ENCODE measurements at places on chromosomes 7 and 10. TPM values are rescaled to one million over a fixed set of nuclear protein-coding genes. Genes with fewer than 3 reads are reported as not detected.

DNA sequence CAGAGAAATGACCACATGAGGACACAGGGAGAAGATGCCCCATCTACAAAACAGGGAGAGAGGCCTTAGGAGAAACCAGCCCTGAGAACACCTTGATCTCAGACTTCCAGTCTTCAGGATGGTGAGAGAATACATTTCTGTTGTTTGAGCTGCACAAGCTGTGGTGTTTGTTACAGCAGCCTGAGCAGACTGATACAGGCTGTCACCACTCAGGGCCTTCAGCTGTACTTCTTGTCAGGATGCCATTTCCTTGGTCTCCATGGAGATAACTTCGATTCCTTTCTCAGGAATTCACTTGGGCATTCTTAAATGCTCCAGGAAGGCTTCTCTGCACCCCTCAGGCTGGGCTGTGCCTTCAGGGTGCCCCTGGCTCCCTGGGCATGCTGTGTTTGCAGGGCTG is 85.7 kb upstream of the IGFBP3 start:
- no peaks in the 10 kb centered on the region for H3K27me3 ChIP-seq
- H3K4me1 ChIP-seq: peaks cover 23% of the 10 kb centered on the region
- 0 out of 2 replicates have a peak, but pooled peaks cover 3% of the 10 kb centered on the region for H3K36me3 ChIP-seq
- H3K4me3 ChIP-seq: no peak overlapping the region
- H3K27ac ChIP-seq: no peak overlapping the region
- DNase-seq: no peak

DNA sequence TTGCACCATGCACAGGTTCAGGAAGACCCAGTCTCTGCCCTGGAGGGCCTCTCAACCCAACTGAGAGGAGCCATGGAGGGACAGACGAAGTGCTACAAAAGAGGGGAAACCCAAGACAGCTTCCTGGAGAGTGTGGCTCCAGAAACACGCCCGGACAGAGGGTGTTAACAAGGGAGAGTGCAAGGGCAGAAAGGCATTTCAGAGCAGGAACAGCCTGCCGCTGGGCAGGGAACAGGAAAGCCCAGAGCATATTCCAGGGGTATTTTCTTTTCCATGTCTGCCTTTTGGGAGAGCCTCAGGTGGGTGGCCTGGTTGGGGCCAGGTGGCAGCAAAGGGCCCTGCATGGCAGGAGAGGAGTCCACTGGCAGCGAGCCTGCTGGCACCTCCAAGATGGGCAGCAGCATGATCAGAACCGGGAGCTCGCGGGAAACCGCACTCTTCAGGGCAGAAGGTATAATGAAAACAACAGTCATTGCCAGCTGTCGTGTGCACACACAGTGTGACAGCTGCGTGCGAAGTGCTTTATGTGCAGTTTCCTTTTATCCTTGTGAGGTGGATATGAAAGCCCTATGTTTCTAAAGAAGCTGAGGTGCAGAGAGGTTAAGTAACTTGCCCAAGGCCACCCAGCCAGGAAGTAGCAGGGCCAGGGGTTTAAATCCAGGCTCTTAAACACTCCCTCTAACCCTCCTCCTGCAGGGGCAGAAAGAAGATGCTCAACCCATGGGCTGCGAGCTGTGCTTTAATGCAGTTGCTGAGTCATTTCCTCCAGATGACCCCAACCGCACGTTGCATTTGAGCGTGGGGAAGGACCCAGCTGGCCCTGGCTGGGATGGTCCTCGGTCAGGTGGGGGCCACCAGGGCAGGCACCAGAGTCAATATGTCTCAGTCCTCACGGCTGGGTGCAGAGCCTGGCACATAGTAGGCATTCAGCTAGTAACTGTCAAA is 128.6 kb downstream of the OAT start:
- H3K36me3 ChIP-seq: no peaks in the 10 kb centered on the region
- no peak overlapping the region for H3K4me3 ChIP-seq
- no peak overlapping the region for H3K27ac ChIP-seq
- H3K4me1 ChIP-seq: no peaks in the 10 kb centered on the region
- no peaks in the 10 kb centered on the region for H3K27me3 ChIP-seq

DNA sequence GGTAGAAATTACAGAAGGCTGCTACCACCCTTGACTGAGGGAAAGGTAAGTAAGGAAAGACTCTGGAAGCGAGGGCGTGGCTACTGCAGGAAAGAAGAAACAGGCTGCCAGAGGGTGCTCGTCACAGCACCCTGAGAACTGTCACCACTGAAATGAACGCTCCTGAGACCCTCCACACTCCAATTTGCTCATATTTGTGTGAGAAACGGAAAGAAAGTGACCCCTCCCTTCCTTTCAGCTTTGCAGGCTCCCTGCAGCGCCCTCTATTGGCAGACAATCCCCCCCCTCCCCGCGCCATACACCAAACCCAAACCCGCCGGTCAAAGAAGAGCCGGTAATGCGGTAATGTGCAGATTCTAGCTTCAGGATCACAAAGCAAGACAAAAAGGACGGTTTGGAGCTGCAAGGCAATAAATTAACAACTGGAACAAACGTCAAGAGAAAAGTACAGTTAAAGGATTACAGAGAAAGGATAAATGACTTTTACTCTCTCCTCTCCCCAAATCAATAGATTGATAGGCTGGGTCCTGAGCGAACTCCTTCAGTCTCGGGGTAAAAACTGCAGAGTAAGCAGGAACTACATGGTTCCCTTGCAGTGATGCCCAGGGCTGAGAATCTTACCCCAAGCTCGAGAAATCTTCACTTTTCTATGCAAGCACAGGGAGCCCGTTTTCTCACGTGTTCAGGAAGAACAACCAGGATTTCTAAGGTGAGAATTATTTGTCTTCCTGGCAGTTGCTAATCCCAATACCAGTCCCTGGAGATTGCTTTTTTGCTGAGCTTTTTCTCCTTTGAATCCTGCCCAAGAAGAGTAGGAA is 47.6 kb downstream of the STEAP1B start:
- no peak overlapping the region for H3K27ac ChIP-seq
- H3K4me1 ChIP-seq: no peaks in the 10 kb centered on the region
- peak; percentile 56 for DNase-seq
- H3K27me3 ChIP-seq: no peaks in the 10 kb centered on the region

DNA sequence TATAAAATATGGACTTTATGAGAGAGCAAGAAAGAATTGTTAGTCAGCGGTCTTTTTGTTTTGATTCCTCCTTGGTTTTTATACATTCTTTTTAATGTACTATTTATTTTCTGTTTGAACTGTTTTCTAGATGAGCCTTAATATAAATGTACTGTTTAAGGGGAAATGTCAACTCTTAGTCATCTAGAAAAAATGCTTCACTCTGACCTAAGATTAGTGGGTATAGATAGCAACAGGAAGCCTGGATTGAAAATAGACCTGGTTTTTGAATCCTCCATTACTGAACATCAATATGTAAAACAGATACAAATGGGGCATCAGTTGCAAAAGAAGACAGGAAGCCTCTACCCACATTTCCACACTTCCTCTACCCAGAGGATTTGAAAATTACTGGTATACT is 87.8 kb downstream of the CHRM2 start:
- H3K36me3 ChIP-seq: no peaks in the 10 kb centered on the region
- no peak for DNase-seq
- no peak overlapping the region for H3K27ac ChIP-seq
- H3K4me3 ChIP-seq: no peak overlapping the region

The TMEM225B gene
- total RNA-seq: 1.5 TPM

The OR2A5 gene
- not detected for total RNA-seq

The HOXA4 gene
- not detected for total RNA-seq

The CFAP58 gene
- 0.31 TPM for total RNA-seq
